CD4-positive, alpha-beta T cell treated with Interleukin-4 for 4 hours (primary cell): ENCODE measurements at places on chromosomes 1 and 21.
A peak's percentile ranks its signal among the peaks of the same experiment; 100 is the strongest.

GRCh38 chr21:14875186-14875585 is 189.6 kb downstream of the NRIP1 start:
- DNase-seq: no peak

DNA sequence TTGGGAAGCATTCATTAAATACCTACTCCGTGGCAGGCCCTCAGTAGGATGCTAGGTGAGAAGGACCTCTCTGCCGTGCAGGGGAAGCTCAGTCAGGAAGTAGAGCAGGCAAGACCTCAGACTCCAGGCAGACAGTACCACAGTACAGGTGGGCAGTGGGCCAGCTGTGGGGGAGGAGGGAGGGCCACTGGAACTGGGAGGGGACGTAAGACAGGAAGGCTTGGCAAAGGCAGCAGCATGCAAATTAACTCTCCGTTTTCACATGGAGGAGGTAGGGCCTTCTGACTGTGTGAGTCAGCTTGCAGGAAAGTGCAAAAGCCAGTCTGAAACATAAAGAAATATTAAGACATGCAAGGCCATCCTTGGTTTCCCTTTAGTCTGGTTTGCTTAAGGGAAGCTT is 157.7 kb downstream of the TRIM33 start:
- DNase-seq: no peak

DNA sequence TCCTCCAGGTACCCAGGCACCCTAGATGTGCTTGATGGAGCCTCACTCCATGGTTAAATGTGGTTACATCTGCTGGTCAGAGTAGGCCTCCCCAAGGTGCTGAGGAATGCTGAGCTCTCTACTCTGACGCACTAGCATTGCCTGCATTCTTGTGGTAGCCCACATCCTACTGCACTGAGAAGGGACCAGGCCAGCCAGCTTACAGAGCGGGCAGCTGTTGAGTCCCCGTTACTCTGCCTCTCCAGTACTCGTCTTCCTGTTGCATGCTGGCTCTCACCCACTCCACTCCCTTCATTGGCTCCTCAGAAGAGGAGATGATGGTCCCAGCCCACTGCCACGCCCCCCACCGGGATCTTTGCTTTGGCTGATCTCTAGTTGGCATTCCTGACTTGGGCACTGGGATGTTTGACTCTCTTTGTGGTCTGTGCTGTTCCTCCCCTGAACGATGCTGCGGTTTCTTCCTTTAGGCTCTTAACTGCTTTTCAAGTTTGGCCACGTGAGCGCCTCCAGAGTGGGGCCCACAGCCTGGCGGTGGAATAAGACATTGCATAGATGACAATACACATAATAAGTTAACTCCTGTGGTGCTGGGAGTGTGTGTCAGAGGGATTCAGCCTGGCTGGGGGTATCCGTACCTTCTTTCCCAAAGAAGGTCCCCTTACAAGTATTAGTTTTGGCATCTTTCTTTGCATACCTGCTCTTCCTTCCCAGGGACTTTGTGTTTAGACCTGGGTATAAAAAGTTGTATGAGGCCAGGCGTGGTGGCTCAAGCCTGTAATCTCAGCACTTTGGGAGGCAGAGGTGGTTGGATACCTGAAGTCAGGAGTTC is 18.6 kb downstream of the AZIN2 start:
- DNase-seq: peak; percentile 68

GRCh38 chr21:32666258-32666657 is 54.1 kb upstream of the CFAP298 start:
- no peak for DNase-seq

- no peak for DNase-seq
Observed at GRCh38 chr1:9269721-9270120, 23.0 kb upstream of the SPSB1 start.

DNA sequence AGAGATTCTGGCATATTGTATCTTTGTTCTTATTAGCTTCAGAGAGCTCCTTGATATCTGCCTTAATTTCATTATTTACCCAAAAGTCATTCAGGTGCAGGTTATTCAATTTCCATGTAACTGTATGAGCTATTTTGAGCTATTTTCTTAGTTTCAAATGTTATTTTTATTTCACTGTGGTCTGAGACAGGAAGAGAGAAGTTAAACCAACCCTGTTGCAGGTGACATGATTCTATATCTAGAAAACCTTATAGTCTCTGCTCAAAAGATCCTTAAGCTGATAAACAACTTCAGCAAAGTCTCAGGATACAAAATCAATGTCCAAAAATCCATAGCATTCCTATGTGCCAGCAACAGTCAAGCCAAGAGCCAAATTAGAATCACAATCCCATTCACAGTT is 1644.0 kb upstream of the B3GALT2 start:
- DNase-seq: no peak

DNA sequence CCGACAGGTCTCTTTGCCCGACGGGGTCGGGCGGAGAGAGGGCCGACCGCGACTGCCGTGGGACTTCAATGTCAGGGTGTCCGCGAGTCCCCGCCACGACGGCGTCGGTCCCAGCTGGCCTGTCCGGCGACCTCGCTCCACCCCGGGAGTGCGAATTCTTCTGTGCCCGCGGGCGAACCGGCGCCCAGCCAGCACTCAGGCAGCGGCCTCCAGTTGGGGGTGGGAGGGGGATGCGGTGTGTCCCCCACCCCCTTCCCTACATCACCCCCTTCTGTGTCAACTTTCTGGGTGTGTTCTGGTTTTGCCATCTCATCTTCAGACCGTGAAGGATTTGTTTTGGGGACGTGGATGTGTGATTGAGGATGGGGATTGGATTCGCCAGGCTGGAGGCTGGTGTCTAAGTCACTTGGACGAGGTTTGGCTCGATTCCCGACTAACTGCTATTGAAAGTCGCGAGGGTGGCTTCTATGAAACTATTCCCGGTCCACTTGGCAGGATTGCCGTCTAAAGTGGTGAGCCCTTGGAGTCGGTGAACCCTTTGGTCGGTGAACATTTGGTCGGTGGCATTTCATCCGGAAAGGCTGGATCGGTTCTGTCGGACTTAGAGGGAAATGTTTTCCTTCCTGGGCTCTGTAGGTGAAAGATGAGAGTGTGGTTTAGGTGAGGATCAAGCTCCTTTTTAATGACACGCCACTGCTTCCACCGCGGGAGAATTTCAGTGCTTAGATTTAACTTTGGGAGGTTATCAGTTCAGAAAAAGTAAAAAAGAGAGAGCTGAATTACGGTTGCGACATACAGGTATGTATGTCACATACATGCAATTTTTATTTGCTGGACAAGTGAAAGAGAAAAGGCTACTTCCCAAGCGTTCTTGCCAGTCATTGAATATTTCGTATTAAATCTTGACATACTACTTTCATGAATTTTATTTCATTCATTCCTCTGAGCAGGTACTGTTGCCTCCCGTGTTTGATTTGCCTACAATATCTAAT is 771 bp downstream of the ABCD3 start:
- peak; percentile 10 for DNase-seq

DNA sequence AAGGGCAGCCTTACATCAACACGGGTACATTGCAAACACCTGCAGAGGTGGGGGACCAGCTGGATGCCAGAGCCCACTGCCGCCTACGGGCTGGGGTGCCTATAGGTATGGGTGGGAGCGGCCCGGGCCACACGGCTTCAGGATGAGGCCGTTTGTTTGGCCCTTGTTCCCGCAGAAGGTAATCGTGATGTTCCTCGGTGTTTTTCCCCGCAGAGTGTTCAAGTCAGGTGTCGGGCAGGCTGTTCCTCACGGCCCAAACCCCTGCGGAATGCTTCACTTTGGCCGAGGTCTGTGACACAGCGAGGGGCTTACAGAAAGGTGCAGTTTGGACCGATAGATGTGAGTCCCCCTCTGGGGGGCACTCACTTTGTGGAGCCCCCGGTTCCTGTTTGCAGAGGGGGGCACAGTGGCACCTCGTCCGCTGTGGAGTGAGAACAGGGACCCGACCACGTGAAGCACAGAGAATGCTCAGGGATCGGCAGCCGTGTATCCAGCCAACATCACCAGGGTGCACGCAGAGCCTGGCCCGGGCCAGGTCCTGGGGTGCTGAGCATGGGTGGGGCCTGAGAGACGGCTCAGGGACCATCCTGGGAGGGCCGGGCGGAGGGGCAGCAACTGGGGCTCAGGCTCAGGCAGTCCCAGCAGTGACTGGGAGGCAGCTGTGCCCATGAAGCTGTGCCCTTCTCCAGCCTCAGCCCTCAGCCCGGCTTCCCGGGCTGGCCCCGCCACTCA is 453 bp upstream of the TTLL10 start:
- no peak for DNase-seq

GRCh38 chr1:234258071-234258470 is 115.2 kb upstream of the COA6 start:
- no peak for DNase-seq

DNA sequence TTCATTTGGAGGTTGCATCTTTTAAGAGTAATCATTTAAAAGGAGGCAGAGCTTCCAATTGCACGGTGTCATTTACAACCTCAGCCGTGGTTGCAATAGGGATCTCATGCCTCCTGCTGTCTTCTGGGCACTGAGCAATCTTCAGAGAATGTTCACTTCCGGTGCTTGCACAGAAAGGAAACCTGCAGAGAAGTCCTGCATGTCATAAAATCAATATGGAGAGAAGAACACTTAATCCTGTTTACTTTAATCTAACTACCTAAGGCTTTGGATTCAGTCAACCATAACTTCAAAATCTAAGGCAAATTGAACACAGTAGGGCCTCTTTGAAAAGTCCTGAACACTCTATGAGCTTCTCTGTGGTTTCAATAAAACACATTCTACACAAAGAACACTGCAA is 11.3 kb upstream of the MAP10 start:
- DNase-seq: no peak

DNA sequence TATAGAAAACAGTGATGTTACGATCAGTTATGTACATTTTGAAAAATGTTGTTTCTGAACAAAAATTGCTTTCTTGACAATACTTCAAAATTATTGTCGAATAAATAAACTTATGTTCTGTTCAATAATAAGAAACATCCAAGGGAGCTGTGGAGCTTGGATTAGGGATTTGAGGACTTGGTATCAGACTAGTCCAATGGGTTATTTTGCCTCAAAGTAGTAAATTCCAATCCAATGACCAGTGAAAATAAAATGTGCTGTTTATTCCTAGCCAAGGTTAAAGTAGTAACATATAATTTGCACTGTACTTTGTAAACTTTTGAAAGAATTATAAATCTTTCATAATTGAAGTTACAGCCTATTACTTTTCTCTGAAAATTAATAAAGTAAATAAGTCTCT is 79.1 kb upstream of the IVNS1ABP start:
- DNase-seq: no peak

DNA sequence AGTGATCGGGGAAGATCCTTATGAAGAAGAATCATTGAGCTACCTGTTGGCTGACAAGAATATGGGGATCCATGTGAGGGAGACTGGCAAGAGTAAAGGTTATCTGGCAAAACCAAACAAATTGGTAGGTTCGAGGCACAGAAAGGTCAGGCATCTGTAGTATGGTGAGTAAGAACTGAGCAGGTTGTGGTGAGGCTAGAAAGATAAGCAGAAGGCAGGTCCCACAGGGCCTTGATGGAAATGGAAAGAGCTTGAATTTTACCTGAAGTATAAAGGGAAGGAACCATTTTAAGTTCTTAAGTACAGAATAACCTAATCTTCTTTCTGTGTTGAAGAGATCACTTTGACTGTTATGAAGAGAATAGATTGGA is 11.1 kb downstream of the PTPRC start:
- DNase-seq: no peak

DNA sequence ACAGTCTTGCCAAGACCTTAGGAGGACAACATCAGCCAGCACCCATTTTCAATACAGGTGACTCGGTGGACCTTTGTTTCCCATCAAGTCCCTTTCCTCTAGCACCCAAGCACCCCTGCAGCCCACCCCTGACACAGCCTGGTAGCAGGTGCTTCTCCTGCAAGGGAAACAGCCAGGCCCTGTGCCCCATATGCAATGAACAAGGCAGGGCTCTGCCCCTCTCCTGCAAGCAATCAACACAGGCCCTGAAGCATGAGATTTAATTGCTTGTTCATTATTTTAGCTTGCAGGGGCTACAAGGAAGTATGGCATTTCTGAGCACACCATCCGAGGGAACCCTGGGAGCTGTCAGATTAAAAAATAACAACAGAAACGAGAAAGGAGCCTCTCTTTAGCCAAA is 35.4 kb downstream of the TCP10L start:
- no peak for DNase-seq

- DNase-seq: no peak
Observed at GRCh38 chr1:186443638-186444037, 17.3 kb downstream of the PDC start.

- DNase-seq: no peak
Observed at GRCh38 chr1:158257888-158258287, 3.7 kb downstream of the CD1A start.

DNA sequence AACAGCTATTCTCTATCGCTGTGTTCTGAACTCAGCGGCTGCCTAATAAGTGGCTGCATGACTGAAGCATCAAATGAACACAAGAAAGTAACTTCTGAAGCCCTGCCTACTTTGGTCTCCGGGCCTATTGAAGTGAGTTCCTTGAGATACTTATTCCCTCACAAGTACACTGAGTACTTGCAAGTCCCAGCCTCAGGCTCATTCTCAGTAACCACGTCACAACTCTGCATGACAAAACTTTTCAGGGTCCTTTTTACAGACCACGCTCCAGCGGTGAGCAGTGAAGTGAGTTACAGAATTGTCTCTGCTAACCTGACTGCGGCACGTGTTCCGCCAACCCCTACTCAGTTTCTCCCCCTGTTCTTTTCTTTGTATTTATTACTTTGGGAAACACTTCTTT is 1342.7 kb upstream of the ADGRL4 start:
- DNase-seq: no peak

- no peak for DNase-seq
Observed at GRCh38 chr21:45982092-45982757, 655 bp downstream of the COL6A1 start.

- DNase-seq: no peak
Observed at GRCh38 chr1:22508991-22509390, 54.3 kb upstream of the EPHA8 start.

- DNase-seq: no peak
Observed at GRCh38 chr1:39737546-39738169, 1.0 kb upstream of the PPIE start.
